Kasumi-1 (cell line): ENCODE measurements at places on chromosomes 5 and 9.

GRCh38 chr5:60529001-60529400 lies 171.0 kb downstream of the DEPDC1B start:
- DNase-seq = no peak

- no peak for DNase-seq
Measured at GRCh38 chr9:13607481-13608441, 328.3 kb upstream of the MPDZ start.

DNA sequence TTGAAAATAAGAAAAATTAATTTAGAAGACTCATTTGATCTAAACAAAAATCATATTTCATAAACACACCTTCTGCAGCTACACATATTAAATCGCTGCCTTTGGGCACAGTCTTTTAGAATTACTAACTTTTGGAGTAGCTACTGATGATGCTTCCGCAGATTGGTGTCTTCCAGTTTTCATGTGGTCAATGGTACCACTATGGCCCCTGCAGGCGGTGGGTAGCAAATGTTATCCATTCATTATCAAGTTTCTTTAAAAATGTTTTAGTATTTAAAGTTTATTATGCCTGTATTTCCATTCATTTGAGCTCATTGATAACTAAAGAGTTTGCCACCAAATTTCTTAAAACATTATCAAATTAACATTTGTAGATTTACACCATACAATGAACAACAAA lies 122.9 kb upstream of the GRAMD2B start:
- no peak for DNase-seq

DNA sequence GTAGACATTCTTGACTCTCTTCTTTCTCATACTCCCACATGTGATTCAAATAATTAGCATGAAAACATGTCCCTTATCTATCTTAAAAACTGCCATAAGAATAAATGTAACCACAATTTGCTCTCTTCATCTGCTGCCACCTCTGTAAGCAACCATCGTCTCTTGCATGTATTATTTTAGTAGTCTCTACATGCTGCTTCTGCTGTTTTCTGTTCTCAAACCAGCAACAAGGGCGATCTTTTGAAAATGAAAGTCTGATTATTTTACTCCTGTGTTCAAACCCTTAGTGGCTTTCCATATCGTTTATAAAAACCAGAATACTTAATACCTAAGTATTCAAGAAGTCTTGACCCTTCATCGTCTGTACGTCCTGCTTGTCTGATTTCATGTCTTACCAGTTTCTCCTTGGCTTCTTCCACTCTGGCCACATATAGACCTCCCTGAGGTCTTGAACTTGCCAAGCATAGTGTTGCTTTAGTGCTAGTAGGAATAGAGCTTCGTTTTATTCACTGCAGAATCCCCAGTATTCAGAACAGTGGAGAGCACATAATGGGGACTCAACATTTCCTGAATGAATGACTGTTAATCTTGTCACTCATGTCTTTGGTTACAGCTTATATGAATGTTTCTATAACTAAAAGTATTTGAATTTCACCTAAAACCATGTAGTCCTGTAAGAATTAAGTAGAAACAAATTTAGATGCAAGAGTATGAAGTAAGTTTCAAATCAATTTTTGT lies 10.6 kb downstream of the CDC42SE2 start:
- no peak for DNase-seq

DNA sequence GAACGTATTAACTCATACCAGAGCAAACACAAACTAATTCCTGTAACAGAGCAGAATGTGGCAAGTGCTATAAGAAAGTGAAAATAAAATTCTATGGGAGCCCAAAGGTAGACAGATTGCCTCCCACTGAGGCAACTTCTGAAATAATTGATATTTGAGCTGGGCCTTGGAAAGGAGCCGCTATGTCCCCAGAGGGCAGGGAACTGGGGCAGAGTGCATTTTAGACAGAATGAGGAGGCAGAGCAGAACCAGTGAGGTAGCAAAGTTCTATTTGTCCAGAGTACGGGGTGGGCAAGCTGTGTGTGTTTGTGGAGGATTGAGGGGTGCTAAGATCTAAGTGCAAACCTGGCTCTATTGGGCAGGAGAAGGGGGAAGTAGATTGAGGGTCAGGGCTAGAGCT lies 19.8 kb downstream of the CDO1 start:
- no peak for DNase-seq

- DNase-seq = no peak
Measured at GRCh38 chr9:84758817-84759216, 89.3 kb downstream of the NTRK2 start.

- DNase-seq = no peak
Measured at GRCh38 chr9:136665111-136665703, 2.5 kb downstream of the EGFL7 start.

DNA sequence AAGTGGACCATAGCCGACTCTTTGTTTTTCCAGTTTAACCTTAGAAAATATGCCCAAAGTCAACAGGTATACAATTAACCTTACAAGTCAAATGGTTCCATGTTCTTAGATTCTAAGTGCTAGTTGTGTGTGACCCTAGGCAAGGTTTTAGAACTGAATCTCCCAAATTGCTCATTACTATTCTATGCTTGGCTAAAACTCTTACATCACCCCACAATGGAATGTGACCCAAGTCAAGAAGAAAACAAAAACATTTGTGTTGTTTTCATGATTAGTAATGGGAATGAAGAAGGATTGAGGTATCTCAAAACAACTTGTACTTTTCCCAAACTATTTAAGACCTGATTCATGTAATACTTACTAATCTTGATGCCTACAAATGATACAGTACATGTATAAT lies 159.2 kb downstream of the ARRDC3 start:
- DNase-seq = no peak

- peak; percentile 69 for DNase-seq
Measured at GRCh38 chr5:127705120-127705892, 2.1 kb downstream of the CCDC192 start.

GRCh38 chr5:139825690-139826089 lies 30.1 kb downstream of the PSD2 start:
- DNase-seq = no peak

- no peak for DNase-seq
Measured at GRCh38 chr5:164466033-164466432, 960.6 kb downstream of the MAT2B start.

- DNase-seq = peak; percentile 68
Measured at GRCh38 chr5:16935231-16936149, 598 bp downstream of the MYO10 start.

DNA sequence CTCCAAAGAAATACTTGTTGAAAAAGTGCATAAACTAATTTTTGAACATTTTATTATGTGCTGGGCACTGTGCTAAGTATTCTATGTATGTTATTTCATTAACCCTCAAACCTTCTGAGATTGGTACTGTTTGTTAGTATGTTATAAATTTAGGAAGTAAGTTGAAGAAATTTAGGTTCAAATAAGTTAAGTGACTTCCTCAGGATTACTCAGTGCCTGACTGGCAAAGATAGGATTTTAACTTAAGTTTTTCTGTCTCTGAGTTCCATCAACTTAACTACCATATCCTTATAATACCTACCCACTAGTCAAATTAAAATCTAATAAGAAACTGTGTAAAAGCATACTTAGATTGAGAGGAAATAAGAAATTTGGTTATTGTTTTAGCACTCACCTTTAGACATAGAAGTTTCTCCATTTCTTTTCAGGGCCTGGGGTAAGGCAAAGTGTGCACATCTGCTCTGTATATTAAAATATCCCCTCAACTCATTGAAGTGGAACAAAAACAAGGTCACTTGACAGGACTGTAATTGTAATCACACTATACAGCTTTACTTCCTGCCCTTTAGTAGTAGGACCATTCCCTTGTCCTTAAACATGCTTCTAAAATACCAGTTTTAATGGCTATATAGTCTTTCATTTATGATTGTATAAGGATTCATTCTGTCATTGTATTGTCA lies 15.2 kb downstream of the TGFBR1 start:
- no peak for DNase-seq

DNA sequence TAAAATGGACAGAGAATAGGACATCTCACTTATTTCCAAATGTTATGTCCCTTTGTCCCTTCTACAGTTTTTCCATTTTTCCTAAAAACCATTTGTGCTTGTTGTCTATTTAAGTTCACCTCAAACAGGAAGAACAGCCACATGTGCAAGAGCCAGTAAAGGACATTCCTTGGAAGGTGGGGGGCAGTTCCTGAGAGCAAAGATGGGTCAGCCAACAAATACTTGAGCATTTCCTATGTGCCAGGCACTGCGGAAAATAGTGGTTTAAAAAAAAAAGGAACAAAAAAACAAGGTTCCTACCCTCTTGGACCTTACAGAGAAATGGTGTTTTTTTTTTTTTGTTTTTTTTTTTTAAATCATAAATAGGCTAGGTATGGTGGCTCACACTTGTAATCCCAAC lies 26.8 kb downstream of the ANP32B start:
- peak; percentile 58 for DNase-seq

DNA sequence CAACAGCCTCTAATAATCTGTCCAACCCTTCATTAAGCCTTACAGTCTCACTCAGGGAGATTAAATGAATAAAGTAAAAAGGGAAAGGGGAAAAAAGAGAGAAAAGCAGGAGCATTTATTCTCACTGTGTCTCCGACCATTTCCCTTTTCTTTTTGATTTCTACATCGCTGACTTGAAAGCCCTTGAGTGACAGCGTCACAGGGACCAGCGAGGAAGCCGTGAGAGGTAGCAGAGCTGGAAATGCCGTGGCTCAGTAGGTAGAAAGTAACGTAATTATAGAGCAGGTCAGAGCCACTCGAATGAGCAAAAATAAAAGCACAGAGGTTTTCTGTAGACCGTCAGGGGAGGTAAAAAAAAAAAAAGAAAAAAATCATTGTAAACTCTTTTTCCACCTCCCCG lies 52.4 kb downstream of the ASS1 start:
- DNase-seq = no peak

GRCh38 chr5:30994902-30995301 lies 198.6 kb upstream of the CDH6 start:
- DNase-seq = no peak

DNA sequence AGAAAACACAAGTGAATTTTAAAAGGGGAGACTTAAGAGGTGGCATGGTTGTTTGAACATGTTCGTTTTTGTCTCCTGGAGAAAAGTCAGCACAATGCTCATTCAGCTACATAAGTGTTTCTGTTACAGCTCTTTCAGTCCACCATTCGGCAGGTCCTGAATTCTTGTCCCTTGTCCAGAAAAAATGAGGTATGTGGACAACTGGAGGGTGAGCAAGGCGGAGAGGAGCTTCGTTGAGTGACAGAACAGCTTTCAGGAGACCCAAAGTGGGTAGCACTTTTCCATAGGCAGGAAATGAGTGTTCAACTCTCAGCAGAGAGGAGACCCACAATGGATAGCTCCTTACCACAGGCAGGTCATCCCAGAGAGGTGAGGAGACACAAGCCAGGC lies 4.9 kb downstream of the PDCD1LG2 start:
- DNase-seq = no peak

DNA sequence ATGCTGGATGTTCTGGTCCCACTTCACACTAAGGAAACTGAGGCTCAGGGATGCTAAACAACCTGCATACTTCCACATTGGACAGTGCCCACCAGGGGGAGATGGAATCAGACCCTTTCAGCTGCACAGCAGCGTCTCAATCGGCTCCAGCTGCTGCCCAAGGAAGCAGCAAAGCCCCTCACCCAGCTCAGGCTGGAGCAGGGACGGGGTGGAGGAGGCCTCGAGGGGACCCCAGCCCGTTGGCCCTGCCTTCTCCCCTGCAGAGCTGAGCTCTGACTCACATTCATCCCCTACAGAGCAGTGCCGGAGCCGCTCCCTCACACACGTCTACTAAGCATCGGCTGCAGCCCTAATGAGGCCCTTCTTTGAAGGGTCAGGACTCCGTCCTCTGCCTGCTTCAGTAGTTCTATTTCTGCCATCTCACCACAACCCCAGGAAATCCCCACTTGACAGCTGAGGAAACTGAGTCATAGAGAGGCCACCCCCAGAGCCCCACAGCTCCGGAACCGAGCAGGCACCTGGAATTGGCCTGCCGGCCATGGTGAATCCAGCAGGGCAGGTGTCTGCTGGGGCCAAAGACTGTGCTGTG lies 21.5 kb upstream of the SUSD3 start:
- no peak for DNase-seq

- no peak for DNase-seq
Measured at GRCh38 chr5:38078161-38078560, 180.2 kb upstream of the EGFLAM start.

DNA sequence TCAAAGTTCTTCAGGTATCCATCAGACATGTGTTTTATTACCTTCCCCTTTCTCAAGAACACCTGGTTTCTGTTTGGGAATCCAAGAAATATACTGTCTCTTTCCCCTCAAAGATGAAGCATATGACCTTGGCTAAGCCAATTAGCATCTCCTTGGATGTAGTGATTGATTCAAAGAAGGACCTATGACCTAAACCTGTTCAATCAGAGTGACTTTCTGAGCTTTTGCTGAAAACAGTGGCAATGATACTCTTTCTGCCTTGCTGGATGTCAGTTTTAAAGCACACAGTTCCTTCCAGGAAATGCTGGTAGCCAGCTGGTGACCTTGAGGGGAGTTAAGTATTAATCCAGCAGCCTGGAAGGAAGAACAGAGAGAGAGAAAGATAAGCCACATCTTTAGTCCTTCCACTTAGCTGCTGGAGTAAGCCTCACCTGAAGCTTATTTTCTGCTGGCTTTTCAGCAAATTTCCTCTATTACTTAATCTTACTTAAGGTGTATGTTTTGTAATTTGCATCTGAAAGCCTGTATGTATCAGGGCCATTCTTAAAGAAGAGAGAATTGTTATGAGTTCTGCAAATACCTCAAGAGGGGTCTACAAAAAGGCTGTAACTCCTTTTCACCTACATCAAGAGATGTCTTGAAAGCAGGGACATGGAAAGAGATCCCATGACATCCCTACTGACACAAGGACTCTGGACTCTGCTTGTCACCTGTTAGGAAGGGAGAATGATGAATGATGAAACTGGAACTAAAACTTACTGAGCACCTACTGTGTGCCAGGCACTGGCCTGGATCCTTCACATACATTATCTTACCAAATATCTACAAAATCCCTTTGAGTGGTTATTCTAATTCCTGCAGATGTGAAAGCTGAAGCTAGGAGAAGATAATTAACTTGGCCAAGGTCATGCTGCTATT lies 35.2 kb upstream of the PIK3R1 start:
- no peak for DNase-seq

DNA sequence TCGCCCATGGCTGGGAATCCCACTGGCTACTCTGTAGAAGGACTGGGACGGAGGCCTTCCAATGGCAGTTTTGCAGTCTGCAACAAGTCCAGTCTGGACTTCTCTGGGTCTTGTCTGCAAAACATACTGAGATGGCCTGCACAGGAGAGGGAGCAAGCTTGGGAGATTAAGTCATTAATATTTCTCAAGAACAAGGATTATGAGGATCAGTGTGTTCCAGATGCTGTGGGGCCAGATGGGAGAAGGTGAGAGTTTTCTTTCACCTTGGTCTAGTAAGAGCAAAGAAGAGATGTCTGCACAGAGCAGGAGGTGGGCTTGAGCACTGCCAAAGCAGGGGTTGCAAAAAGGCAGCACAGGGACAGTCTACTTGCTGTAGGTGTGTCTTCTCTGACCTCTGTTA lies at the start of gene PDE6A:
Gene PDE6A (minus strand): TSS at position 128 of the 400 bp plus-strand sequence. CDS start 120 bp downstream, at position 8.
- DNase-seq = no peak

- DNase-seq = no peak
Measured at GRCh38 chr5:44387406-44387805, 1.8 kb downstream of the FGF10 start.

GRCh38 chr5:111385970-111386831 lies 126.1 kb downstream of the STARD4 start:
- no peak for DNase-seq
